Glutamatergic neuron (in vitro differentiated cells): ENCODE measurements at places on chromosomes 4 and X.

GRCh38 chr4:93646233-93646930 lies 182.2 kb upstream of the ATOH1 start:
- DNase-seq, result no peak

GRCh38 chr4:8856835-8857621 lies 14.6 kb downstream of the HMX1 start:
- DNase-seq, result no peak

GRCh38 chr4:3656416-3657356 lies 109.5 kb upstream of the ADRA2C start:
- no peak for DNase-seq

DNA sequence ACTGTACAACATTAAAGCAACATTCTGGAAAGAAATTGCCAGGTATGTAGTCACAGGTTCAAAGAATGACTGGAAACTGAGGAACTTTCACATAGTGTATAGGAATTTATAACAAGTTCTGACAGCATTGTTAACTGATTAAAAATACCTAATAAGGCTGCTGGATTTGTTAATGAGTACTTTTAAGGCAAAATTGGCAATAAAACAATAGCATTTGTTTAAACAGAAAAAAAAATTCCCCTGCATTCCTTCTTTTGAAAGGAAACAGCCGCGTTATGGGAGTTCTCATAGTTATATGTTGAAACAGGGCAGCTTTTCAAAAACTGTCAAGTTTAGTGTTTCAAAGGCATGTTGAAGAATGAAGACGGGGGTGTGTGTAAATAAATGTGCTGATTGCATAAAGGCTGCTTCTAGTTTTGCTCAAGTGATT lies 282.5 kb upstream of the FAT1 start:
- DNase-seq, result no peak

- DNase-seq, result no peak
Observed at GRCh38 chrX:41033299-41033698, 51.9 kb upstream of the USP9X start.

DNA sequence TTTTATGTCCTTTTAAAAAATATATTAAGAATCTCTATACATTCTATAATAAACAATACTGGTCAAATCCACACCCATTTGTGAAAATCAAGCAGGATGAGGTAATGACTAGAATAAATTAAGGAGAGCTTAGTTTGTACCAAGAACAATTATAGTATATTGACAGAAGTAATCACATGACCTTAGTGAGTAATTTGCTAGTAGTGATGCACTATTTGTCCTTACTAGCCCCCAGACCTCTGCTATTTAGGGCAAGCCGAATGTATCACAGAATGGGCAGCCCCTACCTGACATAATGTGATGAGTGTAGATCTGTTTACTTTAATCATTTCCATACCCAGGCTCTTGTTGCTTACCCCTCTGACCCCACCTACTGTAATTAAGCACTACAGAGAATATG lies 15.8 kb downstream of the ATP1B4 start:
- DNase-seq, result no peak

- no peak for DNase-seq
Observed at GRCh38 chrX:63751481-63751880, 33.5 kb downstream of the ARHGEF9 start.
